M059J (cell line): ENCODE measurements at places on chromosomes 5 and 9. TPM values are rescaled to one million over a fixed set of nuclear protein-coding genes. Genes with fewer than 3 reads are reported as not detected.

PFDN1 gene
- total RNA-seq, result 115 and 145 TPM in 2 replicates

ABCA1 gene
- 5.2 and 7.7 TPM in 2 replicates for total RNA-seq

IL13 gene
- total RNA-seq, result not detected in 2 replicates

PCDHGC4 gene
- 0.25 and 0.69 TPM in 2 replicates for total RNA-seq

DYNC2I2 gene
- total RNA-seq, result 94.7 and 137 TPM in 2 replicates

STKLD1 gene
- not detected in 2 replicates for total RNA-seq

ZNF782 gene
- 2.0 and 3.9 TPM in 2 replicates for total RNA-seq

CCL21 gene
- not detected in 2 replicates for total RNA-seq

NR2F1 gene
- total RNA-seq, result 36.3 and 67.9 TPM in 2 replicates

CDH10 gene
- total RNA-seq, result 0.10 TPM in 1 of 2 replicates, not detected in the other

CD74 gene
- total RNA-seq, result 1.8 and 6.0 TPM in 2 replicates

PCDHB12 gene
- total RNA-seq, result 1.7 and 2.6 TPM in 2 replicates

SLC1A1 gene
- total RNA-seq, result 14.7 and 20.6 TPM in 2 replicates

C5orf52 gene
- total RNA-seq, result not detected in 2 replicates

SARDH gene
- total RNA-seq, result 1.3 and 1.4 TPM in 2 replicates

IL7R gene
- 20.4 and 30.7 TPM in 2 replicates for total RNA-seq

EXD3 gene
- total RNA-seq, result 1.6 and 2.7 TPM in 2 replicates

IFNA21 gene
- total RNA-seq, result not detected in 2 replicates

CRB2 gene
- total RNA-seq, result not detected in 2 replicates

ANKRD34B gene
- total RNA-seq, result not detected in 2 replicates

RXRA gene
- 12.5 and 22.6 TPM in 2 replicates for total RNA-seq

FBXL7 gene
- total RNA-seq, result 9.7 and 12.5 TPM in 2 replicates

SH2D3C gene
- 0.12 TPM in 1 of 2 replicates, not detected in the other for total RNA-seq

FBXO38 gene
- total RNA-seq, result 32.7 and 38.7 TPM in 2 replicates

STK10 gene
- 14.4 and 18.1 TPM in 2 replicates for total RNA-seq

ACSL6 gene
- total RNA-seq, result not detected in 2 replicates

TMEM245 gene
- total RNA-seq, result 44.0 and 56.8 TPM in 2 replicates

ZNF483 gene
- total RNA-seq, result 0.59 and 2.4 TPM in 2 replicates

PCDHGB6 gene
- 0.02 TPM in 1 of 2 replicates, not detected in the other for total RNA-seq

CNTFR gene
- 0.05 and 0.07 TPM in 2 replicates for total RNA-seq

ZNF883 gene
- total RNA-seq, result 7.3 and 8.1 TPM in 2 replicates

PAEP gene
- total RNA-seq, result not detected in 2 replicates

PDGFRB gene
- 23.5 and 44.4 TPM in 2 replicates for total RNA-seq

ADGRV1 gene
- 0.12 and 0.47 TPM in 2 replicates for total RNA-seq

PFN3 gene
- not detected in 2 replicates for total RNA-seq

SPATA24 gene
- total RNA-seq, result 6.3 and 12.5 TPM in 2 replicates

ISOC1 gene
- 15.9 and 21.0 TPM in 2 replicates for total RNA-seq

CFAP157 gene
- not detected in 2 replicates for total RNA-seq

LHX3 gene
- total RNA-seq, result not detected in 2 replicates

PCDHB10 gene
- 0.49 and 1.3 TPM in 2 replicates for total RNA-seq

KLHL3 gene
- 0.74 and 2.2 TPM in 2 replicates for total RNA-seq

C5orf58 gene
- total RNA-seq, result not detected in 2 replicates

CCNO gene
- 5.1 and 5.5 TPM in 2 replicates for total RNA-seq
